Activated CD8-positive, alpha-beta memory T cell treated with anti-CD3 and anti-CD28 coated beads for 1 hour (primary cell): ENCODE measurements at places on chromosomes 7 and 10.

- no peak for DNase-seq
Observed at GRCh38 chr7:70006261-70006920, 408.1 kb downstream of the AUTS2 start.

DNA sequence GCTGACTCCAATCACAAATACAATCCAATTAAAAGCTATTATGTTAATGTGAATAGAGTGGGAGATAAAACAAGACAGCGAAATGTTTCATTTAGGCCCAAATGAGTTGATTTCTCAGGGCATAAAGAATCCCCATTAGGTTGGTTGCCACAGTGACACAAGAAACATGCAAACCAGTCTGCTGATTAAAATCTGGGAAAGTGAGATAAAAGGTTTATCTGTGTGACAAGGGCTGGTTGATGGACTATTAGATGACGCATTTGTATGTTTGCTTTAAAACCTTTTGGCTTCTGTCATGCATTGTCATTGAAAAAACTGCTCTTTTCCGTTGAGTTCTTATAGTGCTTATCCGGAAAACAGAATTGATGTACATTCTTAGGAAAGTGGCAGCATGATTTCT is 658.2 kb downstream of the GATA3 start:
- DNase-seq = no peak

- DNase-seq = peak; percentile 10
Observed at GRCh38 chr10:73095481-73096021, 1.1 kb downstream of the P4HA1 start.

DNA sequence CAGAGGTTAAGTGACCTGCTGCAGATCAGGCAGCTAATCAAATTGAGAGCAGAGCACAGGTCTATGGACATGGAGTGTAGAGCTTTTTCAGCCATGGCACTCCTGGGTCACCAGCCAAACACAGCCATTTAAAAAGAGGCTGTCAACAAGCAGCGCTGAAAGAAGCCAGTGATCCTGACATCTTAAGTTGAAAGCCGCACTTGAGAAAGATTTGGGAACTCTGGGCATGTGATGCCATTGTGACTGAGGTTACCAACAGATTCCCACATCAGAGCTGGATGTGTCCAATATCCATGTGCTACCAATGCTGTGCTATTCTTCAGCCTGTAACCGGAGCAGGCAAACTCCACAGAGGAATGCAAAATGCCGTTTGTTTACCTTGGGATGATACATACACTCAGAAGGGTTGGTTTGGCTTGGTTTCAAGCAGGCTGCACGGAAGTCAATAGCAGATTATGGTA is 56.2 kb upstream of the ABLIM1 start:
- DNase-seq = no peak

DNA sequence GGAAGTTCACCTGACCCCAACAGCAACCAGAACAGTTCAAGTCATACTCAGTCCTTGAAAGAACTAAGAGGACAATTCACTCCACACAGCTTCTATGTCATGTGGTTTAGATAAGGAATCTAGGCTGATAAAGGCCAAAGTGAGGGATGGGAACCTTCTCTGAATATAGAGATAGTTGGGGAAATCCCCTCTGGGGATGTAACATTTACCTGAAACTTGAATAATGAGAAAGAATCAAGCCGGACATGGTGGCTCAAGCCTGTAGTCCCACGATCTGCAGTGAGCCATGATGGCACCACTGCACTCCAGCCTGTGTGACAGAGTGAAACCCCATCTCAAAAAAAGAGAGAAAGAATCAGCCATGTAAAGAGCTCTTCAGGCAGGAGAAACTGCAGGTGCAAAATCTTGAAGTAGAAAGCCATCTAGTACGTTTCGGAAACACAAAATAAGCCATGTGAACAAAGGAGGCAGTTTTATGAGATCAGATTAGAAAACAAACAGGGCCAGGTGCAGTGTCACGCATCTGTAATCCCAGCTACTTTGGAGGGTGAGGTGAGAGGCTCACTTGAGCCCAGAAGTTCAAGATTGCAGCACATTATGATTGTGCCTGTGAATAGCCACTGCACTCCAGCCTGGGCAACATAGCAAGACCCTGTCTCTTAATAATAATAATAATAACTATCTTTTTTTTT is 4.5 kb upstream of the DNMBP start:
- DNase-seq = no peak
